CD4-positive, alpha-beta T cell treated with Interleukin-17A for 1 hour (primary cell): ENCODE measurements at places on chromosomes 1 and 21.

GRCh38 chr1:182430263-182431068 is 19.5 kb upstream of the RGSL1 start:
- DNase-seq = peak; percentile 62

DNA sequence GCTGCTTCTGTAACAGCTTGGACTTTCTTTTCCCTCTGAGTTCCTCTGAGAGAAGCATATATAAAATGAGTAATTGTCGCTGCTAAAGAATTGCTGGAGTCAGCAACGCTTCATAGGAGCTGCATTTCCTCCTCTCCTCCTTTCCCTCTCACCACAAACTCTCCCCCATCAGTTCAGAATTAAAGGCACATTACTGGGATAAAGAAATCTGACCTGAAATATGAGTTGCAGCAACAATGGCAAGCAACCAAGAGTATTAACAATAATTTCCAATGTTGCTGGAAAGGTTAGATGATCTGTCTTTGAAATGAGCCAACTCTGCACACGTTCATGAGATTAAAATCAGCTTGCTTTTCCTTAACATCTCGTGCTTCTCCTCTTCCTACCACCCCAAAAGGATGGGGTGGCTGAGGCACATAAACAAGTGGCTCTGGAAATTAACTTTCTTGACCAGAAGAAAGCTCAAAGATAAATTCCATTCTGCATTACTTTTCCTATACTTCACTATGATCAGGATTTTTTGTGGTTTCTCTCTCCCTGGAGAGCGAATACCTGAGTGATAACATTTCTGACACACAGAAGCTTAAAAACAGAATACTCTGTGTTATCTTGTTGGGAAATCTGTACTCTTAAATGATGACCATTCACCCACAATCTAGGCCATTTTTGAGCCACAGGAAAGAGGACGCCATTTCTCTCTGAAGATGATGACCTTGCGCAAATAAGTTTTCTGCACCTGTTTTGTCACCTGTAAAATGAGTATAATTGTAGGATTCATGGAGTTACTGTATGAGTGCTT is 90.2 kb downstream of the TGFBR3 start:
- DNase-seq = no peak

- peak; percentile 55 for DNase-seq
These were observed 121.9 kb downstream of the MAB21L3 start for GRCh38 chr1:116232989-116233514.

GRCh38 chr1:211623515-211623914 is 44.6 kb upstream of the SLC30A1 start:
- DNase-seq = no peak

DNA sequence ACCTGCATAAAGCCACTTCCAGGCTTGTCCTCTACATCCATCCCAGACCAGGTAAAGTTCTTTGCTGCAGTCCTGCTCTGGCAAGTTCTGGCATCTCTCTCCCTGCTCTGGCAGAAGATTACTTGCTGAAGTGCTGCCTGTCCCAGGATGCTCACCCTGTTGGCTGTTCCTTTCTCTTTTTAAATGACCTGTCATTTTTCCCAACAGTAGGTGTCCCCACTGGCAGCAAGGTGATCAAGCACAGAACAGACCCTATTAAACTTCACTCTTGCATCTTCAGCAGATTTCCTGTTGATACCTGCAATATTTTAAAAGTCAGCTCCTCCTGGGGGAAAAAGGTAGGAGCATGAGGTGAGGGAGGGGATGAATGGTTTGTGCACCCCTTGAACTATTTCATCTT is 332.6 kb downstream of the PBX1 start:
- DNase-seq = no peak

GRCh38 chr1:93124556-93125355 is 45.7 kb downstream of the MTF2 start:
- no peak for DNase-seq

DNA sequence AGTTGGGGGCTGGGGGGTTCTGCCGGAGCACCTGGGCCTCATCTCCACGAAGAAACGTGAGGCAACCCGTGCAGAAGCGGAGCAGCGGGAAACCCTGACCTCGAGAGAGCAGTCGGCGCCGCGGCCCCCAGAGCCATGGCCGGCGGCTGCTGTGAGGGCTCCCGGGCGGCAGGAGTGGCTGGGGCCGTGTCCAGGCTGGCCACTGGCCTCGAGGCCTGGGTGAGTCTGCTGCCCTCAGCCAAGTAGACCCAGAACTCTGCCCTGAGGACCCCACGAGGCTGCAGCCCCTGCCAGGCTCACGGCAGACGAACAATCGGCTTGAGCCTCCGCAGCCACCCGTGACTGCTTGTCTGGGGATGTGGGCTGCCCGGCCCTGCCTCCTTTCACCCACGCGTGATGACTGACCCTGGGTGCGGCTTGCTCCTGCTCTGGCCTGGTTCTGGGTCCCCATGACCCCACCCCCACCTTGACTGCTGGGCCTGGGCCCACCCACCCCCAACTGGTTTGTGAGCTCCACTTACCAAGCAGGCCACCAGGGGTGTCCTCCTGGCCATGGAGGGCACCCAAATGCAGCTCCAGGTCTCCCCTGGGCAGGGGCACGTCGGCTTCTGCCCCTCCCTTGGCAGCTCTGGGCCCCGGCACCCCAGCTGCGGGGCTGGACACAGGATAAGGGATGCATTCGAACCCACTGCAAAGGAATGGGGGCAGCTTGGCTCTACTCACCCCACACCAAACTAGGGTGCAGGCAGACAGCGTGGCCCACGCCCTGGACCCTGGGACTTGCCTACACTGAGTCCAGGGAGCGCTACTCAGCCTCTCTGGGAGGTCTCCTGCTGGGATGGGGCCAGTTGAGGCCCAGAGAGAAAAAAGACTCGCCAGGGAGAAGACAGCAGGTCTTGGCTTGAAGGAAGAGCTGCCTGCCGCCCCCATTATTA is 34.2 kb downstream of the MORN1 start:
- no peak for DNase-seq

DNA sequence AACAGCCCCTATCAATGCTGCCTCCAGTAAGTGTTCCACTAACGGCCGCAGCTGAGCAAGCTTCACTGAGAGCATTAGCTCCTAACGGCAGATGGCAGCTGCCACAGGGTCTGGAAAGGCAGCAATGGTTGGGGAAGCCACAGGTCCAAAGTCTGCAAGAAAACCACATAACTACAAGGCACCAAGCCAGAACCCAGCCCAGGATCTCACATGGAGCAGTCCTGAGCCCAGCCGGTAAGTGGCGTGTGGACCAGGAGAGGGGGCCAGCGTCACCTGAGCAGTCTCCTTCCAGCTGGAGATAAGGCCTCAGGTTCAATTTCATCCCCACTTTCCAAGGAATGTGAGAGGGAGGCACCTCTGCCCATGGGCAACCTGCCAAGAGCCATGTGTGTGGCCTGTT is 13.2 kb downstream of the SYT2 start:
- DNase-seq = no peak

DNA sequence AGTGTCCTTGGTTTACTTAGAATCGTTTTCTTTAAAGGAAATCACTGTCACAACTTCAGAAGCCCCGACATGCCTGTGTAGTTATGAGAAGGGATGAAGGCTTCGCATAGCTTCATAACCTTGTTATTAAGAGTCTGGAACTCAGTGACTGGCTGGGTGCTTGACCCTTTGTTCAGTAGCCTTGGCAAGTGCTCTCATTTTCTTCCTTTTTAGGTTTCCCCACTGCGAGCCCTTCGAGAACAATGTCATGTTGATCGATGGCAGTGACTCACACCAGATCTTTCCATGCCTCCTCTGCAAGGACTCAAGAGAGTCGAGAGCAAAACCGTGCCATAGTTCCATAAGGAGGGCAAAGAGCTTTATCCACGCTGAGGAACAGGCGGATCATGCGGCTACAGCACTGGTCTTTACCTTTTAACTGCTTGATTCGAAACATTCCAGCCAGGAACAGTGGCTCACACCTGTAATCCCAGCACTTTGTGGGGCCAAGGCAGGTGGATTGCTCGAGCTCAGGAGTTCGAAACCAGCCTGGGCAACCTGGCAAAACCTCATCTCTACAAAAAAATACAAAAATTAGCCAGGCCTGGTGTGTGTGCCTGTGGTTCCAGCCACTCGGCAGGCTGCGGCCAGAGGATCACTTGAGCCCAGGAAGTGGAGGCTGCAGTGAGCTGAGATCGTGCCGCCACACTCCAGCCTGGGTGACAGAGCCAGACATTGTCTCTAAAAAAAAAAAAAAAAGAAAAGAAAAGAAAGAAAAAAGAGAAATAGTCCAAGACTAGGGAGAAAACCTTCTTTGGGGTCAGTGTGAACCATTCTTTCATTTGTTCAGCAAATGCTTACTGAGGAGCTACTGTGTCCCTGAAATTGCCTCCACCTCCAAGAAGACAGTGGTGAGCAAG is 95.4 kb upstream of the ERRFI1 start:
- no peak for DNase-seq

DNA sequence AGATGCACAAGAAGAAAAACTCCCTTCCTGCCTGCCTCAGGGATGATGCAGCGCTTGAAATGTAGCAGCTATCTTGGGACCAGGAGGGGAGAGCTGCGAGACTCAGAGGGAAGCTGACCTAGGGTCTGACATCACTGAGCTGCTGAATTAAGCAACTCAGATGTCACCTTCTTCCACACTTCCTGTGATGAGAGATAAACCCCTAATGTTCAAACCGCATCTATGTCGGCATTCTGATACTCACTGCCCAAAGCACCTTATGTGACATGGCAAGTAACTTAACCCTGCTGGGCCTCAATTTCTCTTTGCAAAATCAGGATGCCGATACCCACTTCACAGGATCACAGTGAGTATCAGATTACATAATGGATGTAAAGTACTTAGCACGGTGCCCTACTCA is 9.1 kb upstream of the AK2 start:
- DNase-seq = peak; percentile 56

- peak; percentile 44 for DNase-seq
These were observed 629 bp downstream of the TAF5L start for GRCh38 chr1:229625071-229625914.

DNA sequence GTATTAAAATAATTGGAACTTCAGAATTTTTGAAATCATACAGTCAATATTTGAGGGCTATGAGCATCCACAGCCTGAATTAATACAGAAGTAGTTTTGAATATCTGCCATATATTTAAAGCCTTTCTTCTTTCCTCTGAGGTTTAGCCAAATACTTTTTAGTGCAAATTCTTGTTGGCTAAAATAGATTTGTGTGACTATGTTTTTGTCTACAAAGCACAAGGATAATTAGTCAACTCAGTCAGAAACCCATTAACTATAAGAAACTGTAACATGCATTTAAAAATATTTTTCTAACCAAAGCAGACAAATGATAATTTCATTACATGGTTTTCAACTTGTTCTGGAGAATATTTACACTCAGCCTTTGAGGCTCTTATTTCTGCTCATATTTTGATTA is 232.1 kb downstream of the TPR start:
- no peak for DNase-seq

DNA sequence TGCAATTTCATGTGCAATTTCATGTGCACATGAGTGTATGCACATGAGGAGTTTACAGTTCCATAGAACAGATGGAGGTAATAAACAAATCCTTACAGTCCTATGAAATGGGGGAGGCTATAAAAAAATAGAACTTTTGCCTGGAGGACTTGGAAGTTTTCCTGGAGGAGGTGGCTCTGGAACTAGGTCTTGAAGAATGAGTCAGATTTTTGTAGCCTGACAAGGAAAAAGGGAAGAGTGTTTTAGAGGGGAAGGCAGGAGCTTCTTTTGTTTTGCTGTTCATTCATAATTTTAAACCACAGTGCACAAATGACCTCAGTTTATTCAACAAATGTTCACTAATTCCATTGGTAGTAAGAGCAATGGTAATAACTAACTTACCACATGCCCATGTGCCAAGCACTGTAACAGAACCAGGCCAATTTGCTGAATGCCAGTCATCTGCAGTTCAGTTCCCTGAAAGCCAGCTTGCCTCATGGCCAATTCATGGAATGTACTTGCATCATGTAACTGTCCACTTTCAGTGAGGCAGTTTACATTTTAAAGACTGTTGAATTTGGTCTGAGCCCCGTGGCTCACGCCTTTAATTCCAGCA is 2.7 kb downstream of the DIO1 start:
- no peak for DNase-seq

DNA sequence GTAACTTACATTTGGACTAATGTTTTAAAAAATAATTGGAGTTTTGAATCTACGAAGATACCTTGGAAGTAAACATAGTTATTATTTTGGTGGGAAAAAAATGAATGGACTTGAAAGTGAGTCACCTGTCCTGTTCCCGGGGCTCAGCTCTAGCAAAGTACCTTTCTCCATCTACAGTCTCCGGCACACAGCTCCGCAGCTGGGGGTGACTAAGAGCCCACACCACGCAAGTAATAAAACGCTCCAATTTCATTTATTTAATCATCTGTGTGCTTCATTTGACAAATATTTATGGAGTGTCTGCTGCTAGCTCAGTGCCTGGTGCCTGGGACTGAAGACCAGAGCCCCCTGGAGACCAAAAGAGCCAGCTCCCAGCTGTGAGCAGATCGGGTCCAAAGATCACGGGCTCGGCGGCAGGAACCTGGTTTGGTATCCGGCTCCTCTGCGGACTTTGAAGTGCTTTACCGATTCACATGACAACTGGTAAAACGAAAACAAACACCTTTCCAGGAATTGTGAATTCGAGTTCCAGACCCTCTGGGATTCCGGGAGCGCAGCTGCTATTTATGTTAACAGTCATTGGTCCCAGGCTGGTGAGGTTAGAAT is 1.7 kb upstream of the RIPK4 start:
- peak; percentile 10 for DNase-seq

- DNase-seq = no peak
These were observed 30.8 kb downstream of the PLPP3 start for GRCh38 chr1:56548571-56548970.

DNA sequence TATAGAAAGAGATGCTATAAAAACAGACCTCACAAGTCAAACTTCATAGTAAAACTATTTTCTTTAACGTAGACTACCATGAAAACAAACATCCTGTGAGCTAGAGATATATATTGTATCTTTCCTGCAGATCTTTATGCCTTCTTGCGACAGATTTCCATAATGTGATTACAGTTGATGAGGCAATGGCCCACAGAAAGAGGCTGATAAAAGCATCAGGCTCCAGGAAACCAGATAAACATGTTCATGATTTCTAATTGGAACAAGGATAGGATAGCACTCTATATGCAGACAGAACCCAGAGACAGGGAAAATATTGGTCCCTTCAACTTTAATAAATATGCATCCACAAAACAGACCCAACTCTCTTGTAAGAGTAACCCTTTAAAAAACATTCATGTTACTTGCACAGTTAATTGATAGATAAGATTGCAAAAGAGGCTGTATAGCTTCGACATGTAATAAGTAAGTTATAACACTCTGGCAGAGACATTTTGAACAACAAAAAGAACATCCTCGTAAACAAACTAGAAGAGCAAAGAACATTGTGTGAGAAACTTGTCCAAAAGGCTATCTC is 329.4 kb downstream of the AGBL4 start:
- DNase-seq = no peak
